ENCODE measurements at places on chromosomes 12 and 14.

GRCh38 chr12:42234970-42235369, 3.1 kb downstream of the YAF2 start:
- DNase-seq: no peak

GRCh38 chr14:100402631-100403030, 79.5 kb downstream of the SLC25A47 start:
- no peak for DNase-seq

DNA sequence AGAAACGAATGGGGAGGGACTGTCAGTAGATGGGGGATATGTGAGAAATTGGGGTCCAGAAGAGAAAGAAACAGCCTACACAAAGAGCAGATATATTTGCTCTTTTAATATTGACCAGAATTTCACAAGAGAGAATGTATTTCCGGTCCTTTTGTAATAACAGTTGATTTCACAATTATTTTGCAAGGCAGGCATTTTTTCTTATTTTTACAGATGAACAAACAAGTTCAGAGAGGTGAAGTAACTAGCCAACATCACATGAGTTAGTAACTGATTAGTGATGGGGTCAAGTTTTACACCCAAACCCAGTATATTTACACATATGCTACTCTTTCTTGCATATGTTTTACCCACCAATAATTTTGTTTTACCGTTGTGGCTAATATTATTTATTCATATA, 188.2 kb downstream of the NAV3 start:
- no peak for DNase-seq

GRCh38 chr12:62128175-62128975, 131.8 kb upstream of the USP15 start:
- no peak for DNase-seq

GRCh38 chr14:105537580-105538474, 11.4 kb downstream of the TMEM121 start:
- DNase-seq: peak; percentile 87

Data from GM19239 (cell line).